ENCODE measurements at places on chromosomes 2 and 18.

GRCh38 chr2:144510294-144510991 lies 9.5 kb downstream of the ZEB2 start:
- peak; percentile 65 for DNase-seq

GRCh38 chr18:35118641-35119040 lies 77.4 kb downstream of the MAPRE2 start:
- DNase-seq = no peak

DNA sequence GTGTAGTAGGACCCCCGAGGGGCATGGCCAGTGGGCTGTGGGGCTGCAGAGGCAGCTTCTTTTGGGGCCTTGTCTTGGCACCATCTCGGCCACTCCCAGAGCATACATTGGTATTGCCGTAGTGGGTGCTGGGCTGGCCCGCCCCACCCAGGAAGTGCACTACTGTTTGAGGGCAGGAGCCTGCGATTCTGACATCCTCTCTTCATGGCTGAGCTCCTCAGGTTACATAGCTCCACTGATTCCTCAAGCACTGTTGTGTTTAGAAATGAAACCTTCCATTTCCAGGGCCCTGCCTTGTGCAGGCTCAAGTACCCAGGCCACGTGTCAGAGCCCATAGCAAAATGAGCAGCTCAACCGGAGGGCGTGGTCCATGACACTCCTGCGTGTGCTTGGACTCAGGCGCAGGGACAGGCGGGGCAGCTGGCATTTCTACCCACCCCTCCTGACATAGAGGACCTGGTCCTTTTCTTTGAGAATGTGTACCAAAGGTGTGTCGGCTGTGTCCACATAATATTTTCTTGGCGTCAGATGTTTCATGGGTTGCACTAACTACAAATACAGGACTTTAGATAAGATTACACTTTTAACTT lies 67.9 kb downstream of the DGKD start:
- DNase-seq = no peak

GRCh38 chr2:180980943-180981911 lies 822 bp downstream of the UBE2E3 start:
- DNase-seq = peak; percentile 82

DNA sequence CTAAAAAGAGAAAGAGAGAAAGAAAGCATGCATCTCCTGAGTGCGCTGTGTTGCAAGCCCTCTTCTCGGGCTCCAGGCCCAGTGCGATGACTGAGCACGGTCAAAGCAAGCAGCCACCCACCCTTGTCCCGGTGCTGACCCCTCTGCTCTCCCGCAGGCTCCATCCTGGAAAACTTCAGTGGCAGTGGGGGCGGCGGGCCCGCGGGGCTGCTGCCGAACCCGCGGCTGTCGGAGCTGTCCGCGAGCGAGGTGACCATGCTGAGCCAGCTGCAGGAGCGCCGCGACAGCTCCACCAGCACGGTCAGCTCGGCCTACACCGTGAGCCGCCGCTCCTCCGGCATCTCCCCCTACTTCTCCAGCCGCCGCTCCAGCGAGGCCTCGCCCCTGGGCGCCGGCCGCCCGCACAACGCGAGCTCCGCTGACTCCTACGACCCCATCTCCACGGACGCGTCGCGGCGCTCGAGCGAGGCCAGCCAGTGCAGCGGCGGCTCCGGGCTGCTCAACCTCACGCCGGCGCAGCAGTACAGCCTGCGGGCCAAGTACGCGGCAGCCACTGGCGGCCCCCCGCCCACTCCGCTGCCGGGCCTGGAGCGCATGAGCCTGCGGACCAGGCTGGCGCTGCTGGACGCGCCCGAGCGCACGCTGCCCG lies 252.5 kb downstream of the GLI2 start:
- DNase-seq = no peak

- DNase-seq = no peak
Observed at GRCh38 chr2:181570833-181571661, 85.9 kb downstream of the CERKL start.

DNA sequence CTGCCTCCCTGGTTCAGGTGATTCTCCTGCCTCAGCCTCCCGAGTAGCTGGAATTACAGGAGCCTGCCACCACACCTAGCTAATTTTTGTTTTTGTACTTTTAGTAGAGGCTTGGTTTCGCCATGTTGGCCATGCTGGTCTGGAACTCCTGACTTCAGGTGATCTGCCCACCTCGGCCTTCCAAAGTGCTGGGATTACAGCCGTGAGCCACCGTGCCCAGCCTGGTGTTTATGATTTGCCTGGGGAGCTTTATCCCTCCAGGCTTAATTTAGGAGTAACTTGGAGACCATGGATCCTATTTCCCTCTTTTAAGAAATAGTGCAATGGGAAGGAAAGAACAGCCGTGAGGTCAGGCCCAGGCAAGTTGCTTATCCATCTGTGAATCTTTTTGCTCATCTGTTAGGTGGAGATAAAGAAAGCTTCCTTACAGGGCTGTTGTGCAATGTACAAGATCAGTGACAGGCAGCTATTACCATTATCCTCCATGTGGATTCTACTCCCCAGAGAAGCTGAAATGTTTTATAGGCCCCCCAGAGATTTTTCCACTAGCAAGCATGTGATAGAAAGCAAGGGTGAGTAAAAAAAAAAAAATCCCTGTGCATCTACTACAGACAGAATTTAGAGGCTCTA lies 104.9 kb upstream of the MGAT5 start:
- no peak for DNase-seq

- no peak for DNase-seq
Observed at GRCh38 chr18:30160124-30160523, 882.4 kb downstream of the DSC3 start.

DNA sequence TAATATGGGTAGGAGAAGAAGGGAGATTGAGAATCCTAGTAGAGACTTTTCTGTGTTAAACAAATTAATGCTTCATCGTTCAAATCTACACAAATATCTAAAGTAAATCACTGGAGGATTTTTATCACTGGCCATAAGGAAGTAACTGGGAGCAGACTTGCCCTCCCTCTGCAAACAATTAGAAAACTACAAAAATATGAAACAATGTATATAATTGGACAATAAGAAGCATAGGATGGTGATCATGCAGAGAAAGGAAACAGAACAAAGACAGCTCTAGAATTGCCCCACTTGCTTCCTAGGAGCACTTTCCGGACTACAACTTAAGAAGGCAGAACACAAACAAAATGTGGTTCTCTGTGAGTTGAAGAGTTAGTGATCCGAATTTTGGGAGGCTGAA lies 452.7 kb upstream of the KLHL29 start:
- DNase-seq = no peak

GRCh38 chr2:888211-888801 lies 62.3 kb upstream of the SNTG2 start:
- DNase-seq = peak; percentile 44
